Activated CD4-positive, alpha-beta T cell treated with anti-CD3 and anti-CD28 coated beads, Interleukin-2, amount 10 ng/mL, durations not matched to agents 7 days and 5 days (primary cell): ENCODE measurements at places on chromosomes 7 and 10.

DNA sequence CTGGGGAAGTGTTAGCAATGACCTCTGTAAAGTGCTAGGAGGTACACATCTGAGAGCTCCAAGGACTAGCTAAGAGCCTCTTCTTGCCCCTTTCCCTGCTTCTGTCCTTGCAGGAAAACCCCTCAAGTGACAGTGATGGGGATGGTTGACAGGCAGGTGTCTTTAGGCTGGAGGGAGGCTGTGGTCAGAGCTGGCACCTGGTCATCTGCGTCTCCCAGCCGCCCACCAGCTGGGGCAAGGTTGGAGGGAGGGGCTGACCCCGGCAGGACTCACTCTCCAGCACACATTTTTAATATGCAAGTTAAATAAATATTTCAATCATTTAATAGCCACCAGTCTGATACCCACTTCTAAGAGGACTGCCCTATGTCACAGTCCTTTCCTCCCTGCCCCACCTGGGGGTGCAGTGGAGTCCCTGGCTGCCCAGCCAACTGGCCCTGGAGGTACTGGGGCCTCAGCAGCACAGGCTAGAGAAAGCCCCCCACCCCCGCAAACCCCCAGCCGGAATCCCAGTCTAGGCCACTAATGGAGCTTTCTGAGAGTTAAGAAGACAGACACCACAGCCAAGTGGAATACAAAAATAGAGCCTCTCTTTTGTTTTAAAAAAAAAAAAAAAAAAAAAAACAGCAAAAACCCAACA lies 6.3 kb downstream of the FGF8 start:
- DNase-seq = no peak

- DNase-seq = no peak
These were observed 226.2 kb downstream of the COBL start for GRCh38 chr7:51090411-51090810.

DNA sequence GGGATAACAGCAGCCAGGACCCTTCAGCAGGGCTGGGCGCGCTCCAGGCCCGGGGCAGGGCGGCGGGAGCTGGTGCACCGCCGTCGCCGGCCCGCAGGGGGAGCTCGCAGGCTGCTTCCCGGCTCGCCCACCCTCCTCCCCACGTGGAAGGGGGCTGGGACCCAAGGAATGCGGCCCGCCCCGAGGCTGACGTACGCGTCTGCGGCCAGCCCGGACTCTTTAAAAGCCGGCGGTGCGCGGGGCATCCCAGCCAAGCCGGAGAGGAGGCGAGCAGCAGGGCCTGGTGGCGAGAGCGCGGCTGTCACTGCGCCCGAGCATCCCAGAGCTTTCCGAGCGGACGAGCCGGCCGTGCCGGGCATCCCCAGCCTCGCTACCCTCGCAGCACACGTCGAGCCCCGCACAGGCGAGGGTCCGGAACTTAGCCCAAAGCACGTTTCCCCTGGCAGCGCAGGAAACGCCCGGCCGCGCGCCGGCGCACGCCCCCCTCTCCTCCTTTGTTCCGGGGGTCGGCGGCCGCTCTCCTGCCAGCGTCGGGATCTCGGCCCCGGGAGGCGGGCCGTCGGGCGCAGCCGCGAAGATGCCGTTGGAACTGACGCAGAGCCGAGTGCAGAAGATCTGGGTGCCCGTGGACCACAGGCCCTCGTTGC lies at the start of gene PFKFB3:
Gene PFKFB3, plus strand, starts transcription at position 249 of the 647 bp plus-strand sequence. Its CDS starts 329 bp downstream, at position 578.
- DNase-seq = peak; percentile 91

- no peak for DNase-seq
These were observed 24.6 kb downstream of the HIPK2 start for GRCh38 chr7:139753081-139753692.

DNA sequence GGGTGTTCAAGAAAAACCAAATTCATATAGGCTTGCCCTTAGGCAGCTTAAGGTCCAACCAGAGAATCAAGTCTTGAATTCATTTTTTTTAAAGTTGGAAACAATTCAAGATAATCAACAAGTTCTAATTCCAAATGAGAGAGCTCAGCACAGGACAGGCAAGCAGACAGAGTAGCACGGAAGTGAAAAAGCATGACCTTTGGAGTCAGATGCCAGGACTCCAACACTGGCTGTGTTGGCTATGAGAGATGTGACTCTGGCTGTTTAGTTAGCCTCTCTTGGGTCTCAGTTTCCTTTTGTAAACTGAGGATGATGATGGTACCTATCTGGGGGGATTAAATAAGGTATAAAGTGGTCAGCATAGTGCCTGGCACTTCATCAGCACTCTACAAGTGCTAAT lies 49.3 kb downstream of the FBXW4 start:
- DNase-seq = no peak

- no peak for DNase-seq
These were observed 71.2 kb upstream of the INSIG1 start for GRCh38 chr7:155226261-155227003.

DNA sequence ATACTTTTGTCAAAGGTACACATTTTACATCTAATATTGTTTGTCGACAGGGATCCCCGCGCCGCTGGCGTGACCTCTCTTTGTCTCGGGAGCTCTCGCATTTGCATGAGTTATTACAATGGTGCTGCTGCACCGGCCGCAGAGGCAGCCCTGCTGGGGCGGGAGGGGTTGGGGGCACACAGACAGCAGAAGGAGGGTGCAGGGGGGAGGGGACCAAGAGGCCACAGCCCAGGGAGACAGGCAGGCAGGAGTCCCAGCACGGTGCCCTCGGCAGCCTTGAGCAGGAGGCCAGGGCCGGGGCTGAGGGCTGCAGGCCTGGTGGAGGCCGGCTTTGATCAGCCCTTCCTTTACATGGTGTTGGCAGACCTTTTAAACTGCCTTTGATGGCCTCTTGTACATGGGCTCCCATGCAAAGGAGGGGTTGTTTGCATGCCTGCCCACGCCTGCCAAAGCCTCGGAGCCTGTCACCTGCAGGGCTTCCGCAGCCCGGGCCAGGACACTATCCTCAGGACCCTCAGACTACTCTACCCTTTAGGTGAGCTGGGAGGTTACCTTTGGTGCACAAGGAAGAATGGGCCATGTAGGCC lies 95.5 kb downstream of the EBF3 start:
- DNase-seq = no peak

DNA sequence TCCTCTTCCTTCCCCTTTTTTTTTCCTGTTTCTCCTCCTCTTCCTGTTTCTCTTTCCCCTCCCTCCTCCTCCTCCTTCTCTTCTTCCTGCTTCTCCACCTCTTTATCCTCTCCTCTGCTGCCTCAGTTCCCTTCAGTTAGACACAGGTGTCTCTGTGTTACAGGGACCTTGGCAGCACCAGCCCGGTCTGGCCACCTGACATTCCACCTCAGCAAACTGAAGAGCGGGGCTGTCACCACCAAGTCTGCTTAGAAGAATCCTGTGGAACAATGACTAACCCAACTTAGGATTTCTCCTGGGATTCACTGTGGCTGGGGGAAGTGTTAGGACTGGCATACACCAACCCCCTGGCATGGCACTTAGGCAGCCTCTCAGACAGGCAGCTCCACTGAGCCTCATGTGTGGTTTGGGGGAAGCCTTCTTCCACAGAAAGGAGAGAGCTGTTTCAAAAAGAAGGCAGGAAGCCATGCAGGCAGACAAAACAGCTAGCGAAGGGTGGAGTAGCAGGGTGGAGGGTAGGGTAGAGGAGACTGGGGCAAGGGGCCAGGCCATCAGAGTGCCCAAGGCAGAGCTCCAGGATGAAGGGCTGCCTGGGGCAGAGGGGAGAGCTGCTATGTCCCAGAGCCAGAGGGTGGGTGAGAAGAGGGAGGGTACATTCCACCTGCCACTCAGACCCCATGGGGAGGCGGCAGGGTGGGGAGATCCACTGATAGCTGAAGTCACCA lies 13.2 kb upstream of the GDF10 start:
- DNase-seq = peak; percentile 19

- no peak for DNase-seq
These were observed 256.3 kb upstream of the MAGI2 start for GRCh38 chr7:79709574-79710409.

DNA sequence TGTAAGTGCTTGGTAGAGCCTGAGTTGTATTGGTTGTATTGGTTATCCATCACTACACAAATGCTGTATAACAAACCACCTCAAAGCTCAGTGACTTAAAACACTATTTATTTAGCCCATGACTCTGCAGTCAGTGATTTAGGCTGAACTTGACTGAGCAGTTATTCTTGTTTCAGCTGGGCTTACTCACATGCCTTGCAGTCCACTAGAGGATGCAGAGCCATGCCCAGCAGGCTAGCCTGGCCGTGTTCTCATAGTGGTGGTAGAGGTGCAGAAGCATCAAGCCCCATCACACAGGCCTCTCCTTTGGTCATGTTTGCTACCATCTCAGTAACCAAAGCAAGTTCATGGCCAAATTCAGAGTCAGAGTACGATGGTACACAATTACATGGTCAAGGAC lies 43.9 kb downstream of the LUC7L2 start:
- DNase-seq = no peak

GRCh38 chr7:159253657-159254056 lies 109.0 kb upstream of the VIPR2 start:
- no peak for DNase-seq

- DNase-seq = no peak
These were observed 256.7 kb upstream of the DGKB start for GRCh38 chr7:15159261-15159660.

DNA sequence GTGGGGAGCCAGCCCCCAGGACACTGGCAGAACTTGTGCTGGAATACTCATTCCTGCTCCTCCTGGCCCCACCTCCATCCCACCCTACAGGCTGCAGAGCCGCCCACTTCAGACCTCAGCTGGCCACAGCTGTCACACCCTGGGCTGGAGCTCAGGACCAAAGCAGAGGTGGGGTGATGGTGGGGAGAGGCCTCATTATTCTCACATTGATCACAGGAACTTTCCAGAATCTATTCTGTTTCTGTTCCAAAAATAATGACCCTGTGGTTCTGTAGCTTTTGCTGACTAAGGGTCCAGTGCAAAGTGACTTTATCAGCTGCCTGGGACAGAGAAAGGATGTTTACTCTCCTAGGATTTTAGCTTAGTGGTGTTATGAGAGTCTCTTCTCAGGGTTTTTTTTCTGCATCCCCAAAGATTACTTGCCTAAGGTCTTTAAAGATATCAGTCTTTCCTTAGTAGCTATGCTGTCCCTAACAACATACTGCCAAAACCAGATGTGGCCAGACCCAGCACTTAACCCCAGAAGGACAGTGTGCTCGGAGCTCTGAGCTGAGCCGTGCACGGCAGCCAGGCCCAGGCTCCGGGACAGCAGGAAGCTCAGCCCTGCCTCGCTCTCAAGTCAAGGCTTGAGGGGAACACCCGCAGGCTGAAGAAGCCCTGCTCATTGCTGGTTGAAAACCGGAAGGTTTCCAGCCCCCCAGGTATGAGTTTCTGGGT lies 223.3 kb downstream of the MLLT10 start:
- DNase-seq = no peak

GRCh38 chr7:134886353-134887057 lies 99.8 kb upstream of the AGBL3 start:
- DNase-seq = no peak

GRCh38 chr7:149743476-149744255 lies 29.7 kb downstream of the ZNF467 start:
- no peak for DNase-seq

DNA sequence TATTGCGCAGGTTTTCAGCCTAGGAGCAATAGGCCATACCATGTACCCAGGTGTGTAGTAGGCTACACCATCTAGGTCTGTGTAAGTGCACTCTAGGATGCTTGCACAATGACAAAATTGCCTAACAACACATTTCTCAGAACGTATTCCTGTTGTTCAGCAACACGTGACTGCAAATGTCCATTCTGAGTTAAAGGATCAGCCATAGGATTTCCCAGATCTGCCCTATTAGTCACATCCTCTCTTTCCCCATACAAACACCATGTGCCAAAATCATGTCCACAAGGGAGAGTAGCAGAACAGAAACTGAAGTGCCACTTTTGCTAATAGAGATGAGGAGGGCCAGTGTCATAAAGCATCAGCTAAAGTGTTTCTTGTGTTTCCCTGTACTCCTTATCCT lies 42.6 kb upstream of the AMPH start:
- no peak for DNase-seq

DNA sequence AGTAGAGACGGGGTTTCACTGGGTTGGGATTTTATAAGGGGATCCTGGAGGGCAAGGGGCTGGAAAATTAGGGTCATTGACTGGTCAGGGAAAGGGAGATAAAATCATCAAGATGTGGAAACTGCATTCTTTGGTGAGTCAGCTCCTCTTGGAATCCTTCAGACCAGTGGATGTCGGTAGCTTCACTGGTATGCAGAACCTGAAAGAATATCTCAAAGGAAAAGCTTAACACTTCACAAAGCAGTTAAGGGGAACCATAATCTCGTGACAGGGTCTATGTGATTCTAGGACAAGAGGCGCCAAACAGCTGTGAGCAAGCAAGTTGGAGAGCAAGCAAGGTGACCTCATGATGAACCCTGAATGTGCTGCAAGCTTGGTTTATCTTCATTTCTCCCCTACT lies 634.7 kb upstream of the AUTS2 start:
- no peak for DNase-seq

DNA sequence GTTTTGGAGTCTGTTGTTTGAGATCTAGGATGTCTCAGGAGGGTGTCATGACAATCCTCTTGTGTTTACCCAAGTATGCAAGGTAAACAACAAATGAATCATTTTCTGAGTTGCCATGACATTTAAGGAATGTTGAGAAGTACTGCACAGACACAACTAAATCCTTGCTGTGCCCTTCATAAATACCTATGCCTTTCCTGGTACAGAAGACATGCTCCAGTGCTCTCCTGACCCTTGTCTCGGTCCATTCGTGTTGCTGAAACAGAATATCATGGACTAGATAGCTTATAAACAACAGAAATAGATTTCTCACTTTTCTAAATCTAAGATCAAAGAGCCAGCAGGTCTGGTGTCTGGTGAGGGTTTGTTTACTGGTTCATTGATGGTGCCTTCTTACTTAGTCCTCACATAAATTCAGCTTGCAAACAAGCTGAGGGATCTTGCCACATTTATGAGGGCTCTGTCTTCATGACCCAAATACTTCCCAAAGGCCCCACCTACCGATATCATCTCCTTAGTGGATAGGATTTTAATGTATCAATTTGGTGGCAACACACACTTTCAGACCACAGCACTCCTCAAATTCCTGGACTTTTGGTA lies 341.8 kb upstream of the SEMA3A start:
- DNase-seq = no peak

DNA sequence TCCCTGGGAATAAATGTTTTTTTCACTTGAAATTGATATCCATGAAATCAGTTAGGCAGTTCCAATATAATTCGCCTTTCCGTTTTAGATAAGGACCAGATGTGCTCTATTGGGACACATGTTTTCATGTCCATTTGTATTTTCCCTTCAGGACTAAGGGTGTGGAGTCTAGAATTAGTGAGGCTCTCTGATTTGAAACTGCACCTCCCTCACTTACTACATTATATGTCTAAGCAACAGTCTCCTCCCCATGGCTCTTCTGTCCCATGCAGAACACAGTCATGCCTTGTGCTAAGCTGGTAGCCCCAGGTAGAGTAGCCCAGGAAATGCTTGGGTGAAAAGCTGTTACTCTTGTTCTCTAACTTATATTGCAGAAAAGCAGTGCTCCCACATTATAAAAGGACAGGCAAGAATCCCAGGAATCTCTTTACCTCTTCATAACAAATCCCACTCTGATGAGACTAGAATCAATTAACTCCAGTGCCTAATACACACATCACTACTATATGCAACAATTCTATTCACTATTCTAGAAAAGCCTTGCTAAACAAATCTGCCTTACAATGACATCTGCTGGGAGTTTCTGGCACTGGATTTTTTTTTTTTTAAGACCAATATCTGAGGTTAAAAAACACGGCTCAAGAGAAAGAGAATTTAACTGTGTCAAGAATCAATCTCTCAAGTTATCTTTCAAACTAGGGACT lies 293.9 kb downstream of the SNX13 start:
- DNase-seq = no peak
